ENCODE measurements at places on chromosomes 1 and 21. TPM values are rescaled to one million over a fixed set of nuclear protein-coding genes. Genes with fewer than 3 reads are reported as not detected.

MROH9 gene
- total RNA-seq, result under 0.01 TPM

MATN1 gene
- not detected for total RNA-seq

TLCD4 gene
- total RNA-seq, result 0.75 TPM

STIL gene
- total RNA-seq, result 15.6 TPM

BSND gene
- total RNA-seq, result not detected

OVAAL gene
- total RNA-seq, result not detected

RAB25 gene
- not detected for total RNA-seq
